EL (cell line): ENCODE measurements at places on chromosomes 13 and 19.

GRCh38 chr19:47271949-47272348 lies 2.7 kb upstream of the INAFM1 start:
- no peak for DNase-seq

- DNase-seq, result no peak
Measured at GRCh38 chr13:79297128-79297527, 108.9 kb downstream of the RBM26 start.

DNA sequence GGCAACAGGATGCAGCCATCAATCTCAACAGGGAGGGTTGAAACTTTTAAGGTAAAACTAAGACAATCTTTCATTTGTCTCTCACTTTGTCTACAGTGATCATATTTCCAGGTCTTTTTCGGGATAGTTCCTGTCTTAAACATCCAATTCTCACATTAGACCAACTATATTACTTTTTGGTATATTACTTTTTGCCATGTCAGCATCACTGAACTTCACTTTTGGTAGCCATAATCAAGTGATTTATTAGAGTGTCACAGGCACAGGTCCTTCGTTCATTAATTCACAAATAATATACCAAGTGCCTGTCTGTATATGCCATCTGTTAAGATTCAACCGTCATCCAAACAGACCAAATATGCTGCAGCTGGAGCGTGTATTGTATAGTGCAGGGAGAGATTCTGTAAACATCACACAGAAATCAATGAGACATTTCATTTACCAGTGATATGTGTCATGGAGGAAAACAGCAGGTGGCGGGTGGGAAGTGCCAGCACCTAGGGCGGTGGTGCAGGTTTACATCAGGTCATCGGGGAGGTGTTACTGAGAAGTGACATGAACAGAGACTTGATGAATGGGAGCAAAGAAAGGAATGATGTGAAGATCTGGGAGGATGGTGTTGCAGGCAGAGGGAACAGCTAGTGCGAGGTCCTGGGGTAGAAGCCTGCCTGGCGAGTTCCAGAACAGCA lies 24.9 kb downstream of the ARHGEF7 start:
- DNase-seq, result no peak

- DNase-seq, result no peak
Measured at GRCh38 chr19:37413313-37414084, 42.6 kb downstream of the ZNF527 start.

- no peak for DNase-seq
Measured at GRCh38 chr13:95650696-95651095, 6.2 kb upstream of the DZIP1 start.

- no peak for DNase-seq
Measured at GRCh38 chr13:24925318-24926231, 161.6 kb downstream of the RNF17 start.

GRCh38 chr19:38616265-38616664 lies 1.5 kb downstream of the MAP4K1 start:
- no peak for DNase-seq

DNA sequence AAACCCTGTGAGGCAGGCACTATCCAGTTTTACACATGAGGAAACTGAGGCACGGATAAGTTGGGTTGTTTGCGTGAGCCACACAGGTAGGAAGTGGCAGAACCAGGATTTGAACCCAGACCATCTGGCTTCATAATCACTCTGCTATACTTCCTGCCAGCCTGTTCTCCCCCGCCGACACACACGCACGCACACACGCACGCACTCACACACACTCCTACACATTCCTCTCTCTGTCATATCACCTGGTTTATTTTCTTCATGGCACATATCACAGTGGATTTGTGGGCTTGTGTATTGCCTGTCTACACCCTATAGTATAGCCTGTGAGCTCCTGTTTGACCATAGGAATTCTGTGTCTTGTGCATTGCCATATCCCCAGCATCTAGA lies 140.0 kb downstream of the SIPA1L3 start:
- no peak for DNase-seq

DNA sequence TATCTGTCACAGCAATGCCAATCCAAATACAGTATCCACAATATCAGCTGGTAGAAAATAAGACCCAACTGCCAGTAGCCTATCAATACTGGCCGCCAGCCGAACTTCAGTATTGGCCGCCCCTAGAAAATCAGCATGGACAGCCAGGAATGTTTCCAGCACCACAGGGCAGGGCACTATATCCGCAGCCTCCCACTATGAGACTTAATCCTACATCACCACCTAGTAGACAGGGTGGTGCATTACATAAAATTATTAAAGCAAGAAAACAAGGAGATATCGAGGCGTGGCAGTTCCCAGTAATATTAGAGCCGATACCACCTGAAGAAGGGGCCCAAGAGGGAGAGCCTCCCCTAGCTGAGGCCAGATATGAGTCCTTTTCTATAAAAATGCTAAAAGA lies 111.3 kb downstream of the ZNF486 start:
- no peak for DNase-seq

DNA sequence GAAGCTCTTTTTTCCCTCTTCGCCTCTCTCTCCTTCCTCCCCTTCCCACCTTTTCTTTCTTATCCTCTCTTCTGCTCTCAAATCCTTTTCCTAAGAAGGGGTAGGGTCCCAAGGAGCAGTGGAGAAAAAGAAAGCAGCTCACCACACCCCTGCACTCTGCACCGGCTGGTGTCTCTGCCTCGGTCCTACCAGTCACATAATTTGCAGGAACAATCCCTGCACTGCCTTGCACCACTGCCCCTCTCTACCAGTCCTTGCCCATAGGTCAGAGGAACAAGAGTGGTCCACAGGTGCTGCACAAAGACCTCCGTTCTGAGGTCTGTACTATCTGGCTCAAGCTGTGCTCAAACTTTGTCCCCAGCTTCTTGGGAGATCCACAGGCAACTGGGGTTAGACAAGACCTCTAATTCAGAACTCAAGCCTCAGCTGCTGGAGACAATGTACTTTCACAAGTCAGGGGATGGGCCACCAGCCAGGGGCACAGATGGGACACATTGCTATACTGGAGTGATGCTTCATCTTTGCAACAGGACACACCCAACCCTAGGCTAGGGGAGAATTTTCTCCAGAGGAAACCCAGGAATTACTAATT lies 125.4 kb upstream of the ZNF507 start:
- no peak for DNase-seq

- peak; percentile 25 for DNase-seq
Measured at GRCh38 chr13:38348861-38349389, 726 bp upstream of the UFM1 start.

DNA sequence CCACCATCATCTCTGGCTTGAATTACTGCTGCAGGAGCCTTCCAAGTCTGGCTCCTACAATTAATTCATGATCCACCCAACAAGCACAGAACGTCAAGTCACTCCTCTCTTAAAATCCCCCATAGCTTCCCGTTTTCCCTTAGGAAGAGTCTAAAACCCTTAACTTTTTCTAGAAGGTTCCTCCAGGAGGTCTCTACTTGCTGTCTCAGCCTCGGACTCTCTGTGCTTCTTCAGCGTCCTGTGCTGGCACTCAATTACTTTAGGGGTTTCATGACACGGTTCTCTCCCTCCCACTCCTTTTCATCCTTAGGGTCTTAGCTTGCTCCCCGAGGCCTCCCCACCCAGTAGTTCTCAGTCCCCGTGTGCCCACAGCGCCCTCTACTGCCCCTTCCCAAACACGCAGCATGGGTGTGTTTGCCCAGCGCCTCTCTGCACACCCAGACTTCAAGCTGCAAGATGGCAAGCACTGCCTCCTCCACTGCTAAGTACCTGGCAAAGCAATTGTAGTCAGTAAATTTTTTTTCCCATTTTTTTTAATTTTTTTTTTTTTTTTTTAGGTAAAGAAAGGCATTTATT lies 25.8 kb upstream of the MAP3K10 start:
- peak; percentile 47 for DNase-seq

DNA sequence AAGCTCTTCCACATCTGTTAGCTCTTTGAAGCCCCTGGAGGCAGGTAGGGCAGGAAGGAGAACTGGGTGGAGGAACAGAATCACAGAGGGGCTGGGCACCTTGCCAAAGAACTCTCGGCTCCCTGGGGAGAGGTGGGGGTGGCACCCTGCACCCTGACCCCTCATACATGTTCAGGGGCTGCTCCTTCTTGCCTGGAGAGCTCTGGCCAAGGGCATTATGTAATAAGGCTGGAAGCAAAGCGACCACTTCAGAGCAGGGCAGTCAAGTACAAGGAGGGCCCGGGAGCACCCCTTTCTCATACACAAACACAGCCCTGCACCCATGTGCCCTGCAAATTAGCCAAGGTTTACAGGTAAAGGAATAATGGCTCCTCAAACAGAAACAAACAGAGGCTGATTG lies 351.9 kb upstream of the TSHZ3 start:
- no peak for DNase-seq

DNA sequence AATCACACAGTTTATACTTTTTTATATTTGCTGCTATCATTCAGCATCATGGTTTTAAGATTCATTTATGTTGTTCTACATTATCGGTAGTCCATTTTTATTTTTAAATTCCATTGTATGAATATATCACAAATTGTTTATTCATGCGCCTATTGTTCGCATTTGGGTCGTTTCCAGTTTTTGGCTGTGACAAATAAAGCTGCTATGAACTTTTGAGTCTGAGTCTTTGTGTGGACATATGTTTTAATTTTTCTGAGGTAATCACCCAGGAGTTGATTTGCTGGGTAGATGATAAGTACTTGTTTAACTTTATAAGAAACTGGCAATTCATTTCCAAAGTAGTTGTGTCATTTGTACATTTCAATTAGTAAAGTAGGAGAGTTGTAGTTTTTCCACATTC lies 74.2 kb upstream of the CSNK1A1L start:
- no peak for DNase-seq

- DNase-seq, result no peak
Measured at GRCh38 chr13:56563663-56564062, 577.1 kb upstream of the PRR20A start.

DNA sequence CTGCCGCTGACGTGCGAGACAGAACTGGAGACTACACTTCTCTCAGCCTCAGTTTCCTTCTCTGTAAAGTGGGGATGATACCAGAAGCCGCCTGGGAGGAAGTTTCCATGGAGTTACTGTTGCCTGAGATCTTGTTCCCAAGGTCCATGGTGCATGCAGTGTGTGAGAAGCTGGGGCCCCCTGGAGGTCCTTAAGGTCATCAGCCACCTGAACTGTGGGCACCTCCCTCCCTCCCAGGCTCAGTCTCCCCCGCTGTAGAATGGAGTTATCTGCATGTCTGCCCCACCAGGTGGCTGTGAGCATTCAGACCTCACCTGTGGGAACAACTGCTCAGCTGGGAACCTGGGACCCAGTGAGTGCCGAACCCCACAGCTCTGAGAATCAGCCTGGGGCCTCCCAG lies 2.7 kb downstream of the CRX start:
- DNase-seq, result no peak

- DNase-seq, result no peak
Measured at GRCh38 chr19:42097461-42097860, 21.5 kb downstream of the ZNF574 start.

- peak; percentile 69 for DNase-seq
Measured at GRCh38 chr19:36009220-36009619, 607 bp upstream of the SYNE4 start.

- no peak for DNase-seq
Measured at GRCh38 chr13:108779308-108779707, 149.9 kb downstream of the MYO16 start.

DNA sequence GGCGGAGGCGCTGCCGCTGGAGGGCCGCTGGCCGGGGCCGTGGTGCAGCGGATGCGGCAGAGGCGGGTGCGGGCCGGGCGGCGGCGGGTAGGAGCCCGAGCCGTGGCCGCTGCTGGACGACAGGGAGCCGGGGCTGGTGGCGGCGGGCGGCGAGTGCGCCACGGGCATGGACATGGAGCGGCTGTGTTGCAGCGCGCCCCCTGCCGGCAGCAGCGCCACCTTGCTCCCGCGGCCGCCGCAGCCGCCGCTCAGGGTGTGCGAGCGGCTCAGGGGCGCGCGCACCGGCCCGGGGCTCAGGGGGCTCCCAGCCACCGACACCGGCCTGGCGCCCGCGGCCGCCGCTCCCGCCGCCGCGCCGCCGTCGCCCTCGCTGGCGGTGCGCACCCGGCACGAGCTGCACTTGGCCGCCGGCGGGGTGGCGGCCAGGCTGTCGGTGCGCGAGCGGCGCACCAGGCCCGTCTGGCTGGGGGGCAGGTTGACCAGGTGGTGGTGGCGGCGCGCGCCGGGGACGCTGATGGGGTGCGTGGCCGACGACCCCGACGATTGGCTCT lies 1.7 kb downstream of the IRS2 start:
- DNase-seq, result peak; percentile 79

DNA sequence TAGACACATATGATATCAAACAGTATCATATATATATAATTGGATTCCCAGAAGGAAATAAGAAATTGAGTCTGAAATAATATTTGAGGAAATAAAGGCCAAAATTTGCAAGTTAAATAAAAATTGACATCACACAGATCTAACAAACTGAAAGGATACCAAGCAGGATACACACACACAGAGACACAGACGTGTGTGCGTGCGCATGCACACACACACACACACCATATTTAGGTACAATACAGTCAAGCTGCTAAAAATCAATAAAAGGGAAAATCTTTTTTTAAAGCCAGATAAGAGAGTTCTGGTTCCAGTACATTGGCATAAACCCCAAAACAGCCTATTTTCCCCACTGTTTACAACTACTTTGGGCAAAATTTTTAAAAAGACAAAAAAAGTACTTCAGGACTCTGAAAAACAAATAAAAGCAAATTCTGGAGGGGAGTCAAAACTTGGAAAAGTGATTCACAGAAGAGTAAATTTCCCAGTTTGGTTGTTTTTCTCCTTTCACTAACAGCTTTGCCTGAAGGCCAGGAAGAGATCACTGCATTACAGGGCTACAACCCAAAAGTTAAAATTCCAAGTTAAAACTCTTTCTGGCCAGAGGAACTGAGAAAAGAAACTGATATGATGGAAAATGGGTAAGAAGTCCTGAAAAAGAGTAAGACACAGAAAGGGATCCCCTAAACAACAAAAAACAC lies 16.2 kb downstream of the MYCBP2 start:
- DNase-seq, result no peak

GRCh38 chr13:111115965-111116521 lies 933 bp downstream of the ARHGEF7 start:
- peak; percentile 85 for DNase-seq

DNA sequence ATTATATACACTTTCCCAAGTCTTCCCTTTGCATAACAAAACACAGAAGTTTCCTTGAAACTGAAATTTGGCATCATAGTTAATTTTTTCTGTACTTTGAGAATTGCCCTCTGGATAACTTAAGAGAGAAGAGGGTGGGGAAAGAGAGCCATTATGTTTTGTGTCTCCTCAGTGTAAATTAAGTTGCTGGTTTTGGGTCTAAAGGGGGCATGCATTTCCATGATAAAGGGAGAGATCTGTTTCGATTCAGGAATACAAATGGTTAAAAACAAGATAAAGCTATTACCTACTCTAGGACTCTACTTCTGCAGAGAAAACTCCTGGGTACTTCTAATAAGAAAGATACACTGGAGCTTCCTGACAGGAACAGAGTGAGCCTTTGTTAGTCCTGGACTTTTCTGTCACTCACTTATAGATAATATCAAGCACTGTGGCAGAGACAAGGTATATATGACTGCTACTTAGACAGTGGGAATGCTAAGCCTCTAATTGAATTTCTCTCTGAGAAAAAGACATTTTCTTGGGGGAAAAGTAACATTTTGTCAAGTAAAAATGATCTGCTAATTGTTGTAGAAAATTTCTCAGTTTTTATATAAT lies 142.8 kb upstream of the PCDH9 start:
- no peak for DNase-seq
